ENCODE measurements at places on chromosomes 2 and 18. TPM values are rescaled to one million over a fixed set of nuclear protein-coding genes. Genes with fewer than 3 reads are reported as not detected.

GRCh38 chr2:235382179-235382578 is 111.7 kb upstream of the AGAP1 start:
- DNase-seq, result no peak

DNA sequence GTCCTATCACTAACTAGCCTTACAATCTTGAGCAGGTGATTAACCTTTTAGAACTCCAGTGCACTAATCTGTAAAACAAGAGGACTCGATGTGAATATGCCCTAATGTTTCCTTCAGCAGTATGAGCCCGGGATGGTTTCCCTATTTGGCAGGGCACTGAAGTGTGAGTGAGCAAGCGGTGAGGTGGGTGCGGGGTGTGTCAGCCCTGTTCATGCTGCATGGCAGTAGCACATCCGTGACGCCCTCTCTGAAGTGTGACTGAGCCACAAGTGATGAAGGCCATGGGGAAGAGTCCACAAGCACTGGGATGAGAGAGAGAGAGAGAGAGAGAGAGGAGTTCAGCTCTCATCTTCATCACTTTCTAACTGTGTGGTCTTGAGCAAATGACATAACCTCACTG is 168.7 kb downstream of the SETBP1 start:
- DNase-seq, result no peak

DNA sequence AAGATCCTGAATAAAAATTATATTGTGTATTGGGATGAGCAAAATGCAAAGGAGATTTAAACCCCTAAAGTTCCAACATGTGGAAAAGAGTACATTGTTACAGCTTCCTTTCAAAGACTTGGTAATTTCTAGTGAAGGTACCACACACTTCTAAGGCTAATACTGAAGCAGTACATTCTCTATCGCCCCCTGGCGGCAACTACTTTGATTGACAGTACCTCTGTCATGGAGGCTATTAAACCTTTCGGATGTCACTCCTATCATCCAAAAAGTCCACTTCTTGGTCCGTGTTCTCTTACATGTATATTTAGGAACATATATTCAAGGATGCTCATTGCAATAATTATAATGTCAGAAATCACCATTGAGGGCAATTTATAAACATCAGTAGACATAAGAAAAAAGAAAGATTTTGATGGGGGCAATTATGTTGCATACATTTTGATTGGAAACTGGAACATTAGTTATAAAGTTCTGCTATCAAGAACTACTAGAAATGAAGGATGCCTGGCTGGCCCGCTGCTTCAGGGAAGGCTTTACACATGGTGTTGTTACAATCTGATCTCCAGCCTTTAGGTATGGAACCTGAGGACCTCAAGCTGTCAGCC is 601.6 kb downstream of the CPS1 start:
- DNase-seq, result peak; percentile 50

The PSD4 gene
- total RNA-seq, result 6.1 TPM

The CXCR4 gene
- total RNA-seq, result under 0.01 TPM

DNA sequence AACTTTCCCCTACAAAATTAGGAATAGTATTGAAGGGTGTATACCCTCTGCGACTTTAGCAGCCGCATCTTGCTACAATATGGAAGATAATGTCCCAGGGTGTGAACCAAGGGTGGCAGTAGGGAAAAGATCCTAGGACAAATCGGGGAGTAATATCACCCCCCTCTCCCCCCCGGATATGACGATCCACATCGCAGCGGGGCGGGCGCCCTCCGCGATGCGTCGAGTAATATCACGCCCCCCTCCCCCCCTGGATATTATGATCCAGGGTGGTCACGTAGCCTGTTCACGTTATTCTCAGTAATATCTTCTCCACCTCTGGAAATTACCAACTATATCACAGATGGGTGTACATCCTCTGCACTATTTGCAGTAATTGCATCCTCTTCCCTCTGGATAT is 82.9 kb downstream of the DAPL1 start:
- DNase-seq, result no peak

DNA sequence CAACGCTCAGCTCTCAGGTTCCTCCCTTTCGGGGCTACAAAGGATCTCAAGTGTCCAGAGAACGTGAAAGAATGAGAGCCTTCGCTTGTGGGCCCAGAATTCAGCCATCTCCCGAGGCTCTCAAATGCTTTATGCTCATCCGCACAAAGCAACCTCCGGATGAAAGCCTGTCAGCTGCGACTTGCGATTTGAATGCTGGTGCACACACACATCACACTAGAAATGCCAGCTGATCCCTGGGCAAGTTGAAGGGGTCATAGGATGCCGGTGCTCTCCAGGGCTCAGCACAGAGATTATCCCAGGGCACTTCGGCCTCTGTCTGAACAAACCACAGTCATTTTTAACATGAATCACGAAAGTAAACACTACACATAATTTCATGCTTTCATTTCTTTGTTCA is 141.8 kb upstream of the MYT1L start:
- no peak for DNase-seq

All from fibroblast of lung (primary cell).